ENCODE measurements at places on chromosomes 2 and 18. TPM values are rescaled to one million over a fixed set of nuclear protein-coding genes. Genes with fewer than 3 reads are reported as not detected.

The SMYD1 gene
- total RNA-seq: not detected

The SIX3 gene
- 6.6 TPM for total RNA-seq

- H3K4me3 ChIP-seq: no peak overlapping the region
- H3K27ac ChIP-seq: no peak overlapping the region
- no peaks in the 10 kb centered on the region for H3K27me3 ChIP-seq
- peaks cover 22% of the 10 kb centered on the region for H3K36me3 ChIP-seq
- no peaks in the 10 kb centered on the region for H3K4me1 ChIP-seq
Observed at GRCh38 chr18:20988726-20989125, 122.9 kb downstream of the ROCK1 start.

GRCh38 chr2:45009928-45010701, 863 bp upstream of the SIX2 start:
- H3K36me3 ChIP-seq: 0 out of 2 replicates have a peak, but pooled peaks cover 2% of the 10 kb centered on the region
- DNase-seq: peak; percentile 73
- peak overlapping the region; percentile 74 for H3K4me3 ChIP-seq
- H3K27ac ChIP-seq: no peak overlapping the region
- peaks cover 48% of the 10 kb centered on the region for H3K4me1 ChIP-seq
- H3K27me3 ChIP-seq: peaks cover 93% of the 10 kb centered on the region

DNA sequence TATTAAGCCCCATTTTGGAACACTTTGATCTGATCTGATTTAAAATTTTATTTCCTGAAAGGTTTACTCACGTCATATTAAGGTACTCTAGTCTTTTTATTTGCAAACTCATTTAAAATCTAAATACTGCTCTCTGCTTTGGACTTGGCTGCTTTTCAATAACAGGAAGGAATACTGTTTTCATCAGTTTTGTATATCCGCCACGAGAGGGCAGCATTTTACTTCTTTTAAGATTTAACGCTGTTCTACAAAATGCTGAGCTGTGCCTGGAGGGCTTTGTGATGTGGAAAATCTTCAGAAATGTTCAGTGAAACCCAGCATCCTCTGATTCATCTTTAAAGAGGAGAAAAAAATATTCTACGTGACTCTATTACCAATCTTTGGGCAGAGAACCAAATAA, 37.5 kb upstream of the SLC38A11 start:
- peak; percentile 38 for DNase-seq
- H3K27ac ChIP-seq: no peak overlapping the region
- H3K4me3 ChIP-seq: no peak overlapping the region
- H3K27me3 ChIP-seq: no peaks in the 10 kb centered on the region

DNA sequence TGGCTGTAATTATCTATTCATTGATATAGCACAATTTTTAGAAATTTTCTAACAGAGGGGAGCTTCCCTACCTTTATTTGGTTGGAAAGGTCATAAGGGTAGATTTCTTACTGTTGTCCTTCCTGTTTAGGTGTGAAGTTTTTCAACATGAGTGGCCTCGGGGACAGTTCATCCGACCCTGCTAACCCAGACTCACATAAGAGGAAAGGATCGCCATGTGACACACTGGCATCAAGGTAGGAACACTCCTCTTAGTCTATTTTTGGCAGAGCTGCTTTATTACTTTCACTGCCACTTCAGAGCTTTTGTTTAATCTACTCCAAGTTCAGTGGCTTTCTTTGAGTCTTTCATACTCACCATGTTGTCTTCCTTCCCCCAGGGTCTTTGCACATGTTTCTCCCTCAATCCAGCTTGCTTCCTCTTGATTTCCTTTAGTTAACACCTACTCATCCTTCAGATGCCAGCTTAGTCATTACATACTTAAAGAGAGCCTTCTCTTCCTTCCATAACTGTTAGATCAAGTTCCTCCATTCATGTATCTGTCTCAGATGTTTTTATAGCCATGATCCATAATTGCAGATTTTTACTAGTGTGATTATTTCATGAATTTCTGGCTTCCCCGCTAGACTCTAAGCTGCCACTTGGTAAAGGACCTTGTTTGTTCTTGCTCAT, 134.5 kb downstream of the PTRHD1 start:
- H3K36me3 ChIP-seq: no peaks in the 10 kb centered on the region
- H3K4me3 ChIP-seq: no peak overlapping the region
- peak overlapping the region; percentile 70 for H3K27ac ChIP-seq
- H3K27me3 ChIP-seq: no peaks in the 10 kb centered on the region
- peaks cover 4% of the 10 kb centered on the region for H3K4me1 ChIP-seq
- no peak for DNase-seq

DNA sequence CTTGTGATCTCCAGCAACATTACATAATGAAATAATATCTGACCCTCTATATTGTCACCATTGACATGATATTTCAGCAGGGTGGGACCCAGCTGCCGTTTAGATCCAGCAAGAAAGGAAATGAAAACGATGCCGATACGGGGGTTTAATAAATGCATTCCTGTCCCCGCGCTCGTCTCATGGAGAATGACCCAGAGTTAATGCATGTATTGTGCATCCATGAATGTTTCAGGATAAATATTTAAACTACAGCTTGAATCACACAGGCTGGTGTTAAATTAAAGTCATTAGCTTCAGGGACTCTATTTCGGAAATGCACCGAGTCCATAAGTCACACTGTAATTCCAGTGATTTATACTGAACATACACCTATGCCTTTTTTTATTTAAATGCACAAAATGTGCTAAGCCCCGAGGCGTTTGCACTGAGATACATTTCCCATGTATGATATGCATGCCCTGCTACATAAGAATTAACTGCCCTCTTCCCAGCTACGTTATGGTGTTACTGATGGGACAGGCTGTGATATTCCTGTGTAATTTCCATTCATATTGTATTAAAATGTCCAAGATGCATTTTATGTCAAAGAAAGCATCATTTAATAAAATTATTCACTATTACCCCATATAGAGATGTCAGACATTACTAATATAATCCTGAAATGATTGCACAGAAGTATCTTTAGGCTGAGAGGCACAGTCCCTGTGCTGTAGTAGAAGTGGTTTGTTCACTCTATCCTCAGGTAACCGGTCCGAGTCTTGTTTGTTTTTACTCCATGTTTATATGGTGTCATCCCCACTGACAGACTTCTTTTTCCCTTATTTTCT, 109.3 kb upstream of the ZNF516 start:
- no peak for DNase-seq
- H3K4me1 ChIP-seq: no peaks in the 10 kb centered on the region
- H3K4me3 ChIP-seq: no peak overlapping the region
- H3K27me3 ChIP-seq: no peaks in the 10 kb centered on the region
- no peak overlapping the region for H3K27ac ChIP-seq
- H3K36me3 ChIP-seq: no peaks in the 10 kb centered on the region

GRCh38 chr2:155733091-155733853, 599.2 kb downstream of the NR4A2 start:
- DNase-seq: no peak

DNA sequence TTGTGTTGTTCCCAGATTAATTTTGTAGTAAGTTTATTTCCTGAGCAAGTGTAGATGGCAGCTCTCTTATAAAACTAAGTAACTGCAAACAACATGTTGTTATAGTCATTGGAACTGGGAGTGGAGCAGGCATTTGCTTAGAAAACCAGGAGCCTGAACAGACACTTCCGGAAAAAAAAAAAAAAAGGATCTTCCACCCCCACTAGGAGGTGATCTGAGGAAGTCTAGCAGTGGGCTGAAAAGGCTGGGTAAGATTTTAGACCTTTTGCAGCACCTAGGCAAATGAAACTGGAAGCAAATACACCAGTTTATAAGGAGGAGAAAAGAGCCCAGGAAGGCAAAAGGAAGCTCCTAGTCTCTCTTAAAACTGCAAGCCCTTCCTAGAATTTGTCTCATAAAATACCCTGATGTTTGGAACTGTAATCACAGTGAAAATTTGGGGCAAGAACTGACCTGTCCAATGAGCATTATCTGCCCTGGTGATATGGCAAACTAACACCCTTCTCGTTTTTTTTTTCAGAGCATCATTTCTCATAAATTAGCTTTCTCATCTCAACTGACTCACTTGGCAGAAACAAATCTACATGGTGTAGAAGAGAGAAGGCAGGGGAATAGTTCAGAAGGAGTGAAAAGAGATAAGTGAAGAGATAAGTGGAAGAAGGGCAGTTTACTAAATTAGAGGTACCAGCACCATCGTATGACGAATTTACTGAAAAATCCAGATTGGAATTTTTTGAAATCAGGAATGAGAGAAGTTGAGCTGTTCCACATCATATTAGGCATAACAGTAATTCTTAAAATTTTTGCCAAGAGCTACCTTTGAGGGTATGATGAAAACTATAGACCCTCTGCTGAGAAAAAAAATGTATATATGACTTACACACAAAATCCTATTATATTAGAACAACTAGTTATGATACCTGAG, 4.2 kb upstream of the CCNYL1 start:
- no peak for DNase-seq
- no peak overlapping the region for H3K4me3 ChIP-seq
- H3K36me3 ChIP-seq: no peaks in the 10 kb centered on the region
- H3K4me1 ChIP-seq: peaks cover 14% of the 10 kb centered on the region
- no peaks in the 10 kb centered on the region for H3K27me3 ChIP-seq

GRCh38 chr2:15563227-15564100, 2.3 kb upstream of the NBAS start:
- no peak overlapping the region for H3K27ac ChIP-seq
- no peak overlapping the region for H3K4me3 ChIP-seq
- no peaks in the 10 kb centered on the region for H3K36me3 ChIP-seq
- H3K27me3 ChIP-seq: peaks cover 6% of the 10 kb centered on the region
- peaks cover 19% of the 10 kb centered on the region for H3K4me1 ChIP-seq

DNA sequence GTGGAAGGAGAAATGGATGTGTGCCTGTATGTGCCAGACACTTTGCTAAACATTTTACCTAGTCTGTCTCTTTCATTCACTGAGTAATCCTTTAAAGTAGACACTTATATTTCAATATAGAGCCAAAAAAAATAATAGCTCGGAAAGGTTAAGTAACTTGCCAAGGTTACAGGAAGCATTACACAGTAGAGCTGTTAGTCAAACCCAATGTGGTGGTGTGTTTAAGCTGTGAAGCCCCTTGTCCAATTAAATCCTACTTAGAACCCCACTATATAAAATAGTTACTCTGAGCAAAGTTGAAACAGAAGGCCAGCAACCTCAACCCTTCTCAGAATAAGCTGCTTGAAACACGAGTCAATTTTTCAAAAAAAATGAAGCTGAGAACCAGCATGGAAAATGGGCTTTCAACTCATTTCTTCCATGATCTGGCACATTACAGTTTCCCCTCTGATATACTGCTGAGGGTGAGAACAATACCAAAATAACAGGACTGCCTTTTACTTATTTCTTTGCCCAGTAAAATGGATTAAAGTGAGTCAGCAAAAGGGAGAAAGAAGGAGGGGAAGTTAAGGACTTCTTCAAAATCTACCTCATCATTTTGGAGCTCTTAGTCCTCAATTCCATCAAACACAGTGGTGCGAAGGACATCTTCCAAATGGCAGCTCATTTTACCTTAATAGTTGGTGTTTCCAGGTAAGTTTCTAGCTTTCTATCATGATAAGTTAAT, 7.9 kb downstream of the RDH14 start:
- no peak overlapping the region for H3K4me3 ChIP-seq
- peaks cover 12% of the 10 kb centered on the region for H3K36me3 ChIP-seq
- peaks cover 3% of the 10 kb centered on the region for H3K4me1 ChIP-seq
- H3K27me3 ChIP-seq: no peaks in the 10 kb centered on the region
- no peak overlapping the region for H3K27ac ChIP-seq

All from WTC11 (cell line).